Tibial nerve (tissue), 4 donors: ENCODE measurements at places on chromosomes 4 and X. TPM values are rescaled to one million over a fixed set of nuclear protein-coding genes. Genes with fewer than 3 reads are reported as not detected.

GRCh38 chr4:97900229-97900628 lies 243.0 kb downstream of the STPG2 start:
- H3K4me1 ChIP-seq: no peaks in the 10 kb centered on the region
- no peak overlapping the region for H3K4me3 ChIP-seq

GRCh38 chrX:48466696-48467095 lies 3.4 kb downstream of the SLC38A5 start:
- H3K36me3 ChIP-seq: no peaks in the 10 kb centered on the region
- DNase-seq: no peak
- H3K4me1 ChIP-seq: no peaks in the 10 kb centered on the region

DNA sequence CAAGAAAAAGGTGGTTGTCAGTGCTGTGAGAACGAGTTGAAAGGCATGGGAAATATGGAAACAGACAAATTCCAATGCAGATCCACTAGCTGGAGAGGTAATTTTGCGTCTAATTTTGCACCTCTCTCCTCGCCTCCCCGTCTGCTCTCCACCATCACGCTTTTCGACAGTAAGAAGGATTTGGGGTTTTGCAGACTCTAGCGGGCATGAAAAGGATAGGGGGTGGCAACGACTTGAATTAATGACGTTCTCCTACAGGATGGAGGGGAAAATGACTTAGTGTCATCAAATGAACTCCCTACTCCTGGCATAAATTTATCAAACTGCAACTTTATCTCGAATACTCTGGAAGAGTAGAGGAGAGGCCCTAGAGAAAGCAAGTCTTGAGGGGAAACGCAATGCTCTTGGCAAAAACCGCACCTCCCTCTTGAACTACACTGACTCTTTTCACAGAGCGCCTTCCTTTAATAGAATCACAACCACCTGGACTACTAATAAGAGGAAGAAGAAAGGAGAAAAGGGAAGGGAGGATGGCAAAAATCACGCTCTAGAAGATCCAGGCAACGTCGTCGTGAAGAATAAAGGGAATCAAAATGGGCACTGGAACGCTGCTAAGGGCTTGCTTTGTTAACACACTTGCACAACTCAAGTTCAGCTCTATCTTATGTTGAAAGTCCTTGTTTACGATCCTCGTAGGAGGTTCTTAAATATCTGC lies 871 bp upstream of the SLITRK2 start:
- peak overlapping the region; percentile 57 for H3K4me3 ChIP-seq
- H3K27ac ChIP-seq: peak overlapping the region; percentile 3
- H3K27me3 ChIP-seq: no peaks in the 10 kb centered on the region

DNA sequence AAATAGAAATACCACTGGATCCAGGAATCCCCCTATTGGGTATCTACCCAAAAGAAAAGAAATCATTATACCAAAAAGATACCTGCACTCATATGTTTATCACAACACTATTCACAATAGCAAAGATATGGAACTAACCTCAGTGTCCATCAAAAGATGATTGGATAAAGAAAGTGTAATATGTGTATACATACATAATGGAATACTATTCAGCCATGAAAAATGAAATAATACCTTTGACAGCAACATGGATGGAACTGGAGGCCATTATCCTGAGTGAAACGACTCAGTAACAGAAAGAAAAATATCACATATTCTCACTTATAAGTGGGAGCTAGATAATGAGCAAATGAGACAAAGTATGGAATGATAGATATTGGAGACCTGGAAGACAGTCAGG lies 74.2 kb upstream of the TLR3 start:
- H3K4me1 ChIP-seq: no peaks in the 10 kb centered on the region
- H3K27ac ChIP-seq: no peak overlapping the region
- no peaks in the 10 kb centered on the region for H3K27me3 ChIP-seq
- H3K4me3 ChIP-seq: no peak overlapping the region
- H3K36me3 ChIP-seq: no peaks in the 10 kb centered on the region

DNA sequence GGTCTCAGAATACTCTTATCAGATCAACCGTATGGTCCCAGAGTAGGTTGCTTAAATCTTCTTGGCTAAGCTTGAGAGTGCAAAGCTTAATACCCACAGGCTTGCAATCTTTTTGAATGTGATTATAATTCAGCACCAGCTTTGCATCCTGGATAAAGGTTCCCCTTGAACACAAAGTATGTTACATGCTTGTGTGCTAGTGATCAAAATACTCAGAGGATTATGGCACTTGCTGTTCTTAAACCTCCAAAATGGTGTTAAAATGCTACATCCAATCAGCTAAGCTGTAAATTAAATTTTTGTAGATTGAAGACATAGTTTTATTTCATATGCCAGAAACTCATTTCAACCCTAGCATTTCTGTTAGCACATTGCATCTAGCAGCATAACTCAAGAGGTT lies 812.2 kb upstream of the TENM3 start:
- no peak overlapping the region for H3K4me3 ChIP-seq
- no peaks in the 10 kb centered on the region for H3K27me3 ChIP-seq
- no peaks in the 10 kb centered on the region for H3K36me3 ChIP-seq
- no peak overlapping the region for H3K27ac ChIP-seq
- no peak for DNase-seq

GRCh38 chr4:181982437-181982836 lies 260.8 kb upstream of the TENM3 start:
- H3K36me3 ChIP-seq: no peaks in the 10 kb centered on the region
- DNase-seq: no peak
- H3K4me3 ChIP-seq: no peak overlapping the region
- H3K27me3 ChIP-seq: no peaks in the 10 kb centered on the region
- no peak overlapping the region for H3K27ac ChIP-seq

The MMRN1 gene
- 32.0 TPM for total RNA-seq

The FHDC1 gene
- total RNA-seq: 7.2 TPM

The SPANXA1 gene
- total RNA-seq: not detected

The CNOT6L gene
- 32.1 TPM for total RNA-seq

The RTL5 gene
- total RNA-seq: 6.5 TPM
